ENCODE measurements at places on chromosomes 7 and 10. TPM values are rescaled to one million over a fixed set of nuclear protein-coding genes. Genes with fewer than 3 reads are reported as not detected.

The TYW1B gene
- total RNA-seq, result 9.7 TPM

- DNase-seq, result no peak
These were observed 89.1 kb upstream of the KCNMA1 start for GRCh38 chr10:77726732-77727131.

- DNase-seq, result no peak
These were observed 174.3 kb upstream of the PITRM1 start for GRCh38 chr10:3346851-3347250.

DNA sequence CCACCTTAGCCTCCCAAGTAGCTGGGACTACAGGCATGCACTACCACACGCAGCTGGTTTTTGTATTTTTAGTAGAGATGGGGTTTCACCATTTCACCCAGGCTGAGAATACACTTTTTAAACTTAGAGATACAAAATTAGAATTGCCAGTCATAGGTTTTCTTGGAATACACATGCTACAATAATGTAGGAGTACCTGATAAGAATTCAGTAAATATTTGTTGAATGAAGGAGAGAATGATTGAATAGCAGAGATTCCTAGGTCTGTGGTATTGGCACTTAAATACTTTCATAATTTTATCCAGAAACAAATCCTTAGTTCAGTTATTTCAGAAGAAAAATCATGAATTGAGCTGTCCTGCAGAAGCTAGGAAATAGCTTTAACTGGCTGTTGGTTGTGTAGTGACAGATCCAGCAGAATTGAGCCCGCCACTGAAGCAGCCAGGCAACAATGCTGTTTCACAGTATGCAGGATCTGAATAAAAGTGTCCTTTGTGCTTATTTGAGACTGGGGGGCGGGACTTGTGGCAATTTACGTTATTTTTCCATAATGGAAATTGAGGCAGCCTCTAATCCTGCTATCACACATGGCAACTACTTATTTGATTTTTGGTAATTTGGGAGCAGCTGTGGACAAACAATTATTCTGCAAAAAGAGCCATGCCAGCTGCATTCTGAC lies 31.5 kb downstream of the NRF1 start:
- no peak for DNase-seq

GRCh38 chr7:44637788-44638594 lies 31.6 kb downstream of the OGDH start:
- peak; percentile 71 for DNase-seq
